Daoy (cell line): ENCODE measurements at places on chromosomes 1 and 21. TPM values are rescaled to one million over a fixed set of nuclear protein-coding genes. Genes with fewer than 3 reads are reported as not detected.

The PRMT6 gene
- total RNA-seq: 35.3 and 38.4 TPM in 2 replicates

The KLHDC9 gene
- total RNA-seq: not detected in 2 replicates

The AMY1A gene
- total RNA-seq: not detected in 2 replicates

The GJA5 gene
- total RNA-seq: not detected in 2 replicates

The AQP10 gene
- not detected in 2 replicates for total RNA-seq

The C1orf94 gene
- 0.06 TPM in 1 of 2 replicates, not detected in the other for total RNA-seq

The OTUD3 gene
- total RNA-seq: 4.7 and 5.0 TPM in 2 replicates

GRCh38 chr1:183365093-183365492 lies 53.1 kb downstream of the NMNAT2 start:
- no peak for DNase-seq

DNA sequence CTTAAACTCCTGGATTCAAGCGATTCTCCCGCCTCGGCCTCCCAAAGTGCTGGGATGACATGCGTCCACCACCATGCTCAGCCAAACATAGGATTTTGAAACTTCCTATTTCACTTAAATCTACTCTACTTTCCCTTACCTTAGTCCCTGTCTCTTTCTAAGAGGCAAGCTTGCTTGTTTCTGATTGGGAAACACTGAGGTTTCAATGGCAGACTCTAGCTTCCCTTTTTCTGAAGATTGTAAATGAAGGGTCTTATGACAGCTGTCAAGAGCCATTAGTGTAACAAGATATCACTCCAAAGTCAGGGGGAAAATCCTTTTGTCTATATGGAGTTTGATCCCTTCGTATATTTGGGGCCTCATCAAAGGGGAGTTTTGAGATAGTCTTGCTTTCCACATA lies 23.5 kb upstream of the LMO4 start:
- DNase-seq: no peak

DNA sequence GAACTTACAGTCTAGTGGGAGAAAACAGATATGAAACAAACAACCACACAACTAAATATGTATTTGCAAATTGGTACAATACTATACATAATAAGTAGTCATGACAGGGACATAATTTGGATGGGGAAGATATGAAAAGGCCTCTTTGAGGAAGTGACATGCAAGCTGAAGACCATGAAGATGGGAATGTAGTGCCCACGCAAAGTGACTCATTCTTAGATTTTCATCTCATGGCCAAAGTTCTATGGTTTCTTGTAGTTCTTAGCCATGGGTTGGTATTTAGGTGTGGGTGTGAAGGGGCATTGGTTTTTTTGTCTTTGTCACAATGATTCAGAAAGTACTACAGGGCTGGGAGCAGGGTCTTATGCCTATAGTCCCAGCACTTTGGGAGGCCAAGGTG lies 105.4 kb upstream of the FAM78B start:
- no peak for DNase-seq

GRCh38 chr1:156291226-156292061 lies 4.0 kb downstream of the GLMP start:
- peak; percentile 82 for DNase-seq

GRCh38 chr1:225942574-225942973 lies 1.6 kb upstream of the LEFTY2 start:
- DNase-seq: no peak

- no peak for DNase-seq
Measured at GRCh38 chr1:203306965-203307541, 1.7 kb downstream of the BTG2 start.

DNA sequence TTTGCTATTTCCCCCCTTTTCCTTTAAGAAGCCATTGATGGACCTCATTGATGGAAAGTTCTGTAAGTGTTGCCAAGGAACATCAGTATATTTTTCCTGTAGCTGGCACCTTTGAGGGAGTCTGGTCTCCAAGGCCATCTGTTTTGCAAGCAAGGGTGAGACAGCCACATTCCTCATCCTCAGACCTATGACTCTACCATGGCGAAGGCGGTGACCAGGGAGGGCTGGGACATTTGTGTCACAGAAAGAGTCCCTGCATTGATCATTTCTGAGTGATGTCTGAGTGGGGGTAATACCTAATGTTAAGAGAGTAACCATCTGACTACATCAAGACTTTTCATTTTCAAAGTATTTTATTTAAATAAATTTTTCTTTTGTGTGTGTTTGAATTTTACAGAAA lies 35.4 kb downstream of the KIAA0040 start:
- no peak for DNase-seq

DNA sequence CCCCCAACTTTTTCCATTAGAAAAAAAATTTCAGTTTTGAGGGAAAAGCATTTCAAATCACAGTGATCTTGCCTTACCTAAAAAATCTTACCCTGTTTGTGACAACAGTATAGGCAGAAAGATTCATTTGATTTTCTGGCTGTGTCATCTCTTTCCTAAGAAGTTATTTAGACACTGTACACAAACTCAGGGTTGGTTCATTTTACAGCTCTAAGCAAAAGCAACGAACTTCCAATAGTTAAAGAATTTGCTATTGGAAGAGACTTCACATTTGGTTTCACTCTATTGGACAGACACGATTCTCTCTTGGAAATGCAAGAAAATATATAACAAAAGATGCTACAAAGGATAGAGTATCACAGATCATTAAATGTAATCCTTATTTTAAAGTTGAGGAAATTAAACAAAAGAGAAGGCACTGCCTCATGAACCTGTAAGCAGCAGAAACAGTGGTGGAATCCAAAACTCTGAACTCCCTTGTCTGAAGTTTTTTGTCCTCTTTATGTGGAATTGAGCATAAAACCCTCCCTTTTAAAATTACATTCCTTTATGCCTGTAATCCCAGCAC lies 20.8 kb downstream of the EYA3 start:
- no peak for DNase-seq

- no peak for DNase-seq
Measured at GRCh38 chr1:213335084-213335483, 284.0 kb downstream of the RPS6KC1 start.
